ENCODE measurements at places on chromosomes 4 and X.

DNA sequence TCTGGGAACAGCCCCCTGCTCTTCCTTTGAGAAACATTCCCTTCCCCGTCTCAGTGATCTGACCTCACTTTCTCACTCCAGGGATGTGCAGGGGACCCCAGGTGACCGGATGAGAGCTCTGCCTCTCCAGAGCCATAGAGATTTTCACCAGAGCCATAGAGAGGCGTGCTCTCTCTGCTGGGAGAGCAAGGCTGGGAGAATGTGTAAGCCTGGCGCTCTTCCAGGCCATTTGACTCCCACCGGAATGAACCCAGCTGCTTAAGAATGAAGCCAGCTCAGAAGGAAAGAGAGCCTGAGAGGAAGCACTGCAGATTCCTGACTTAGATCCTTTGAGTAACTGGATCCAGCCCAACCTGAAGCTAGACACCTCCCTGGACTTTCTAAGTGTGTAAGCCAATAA is 106.4 kb downstream of the DHX15 start:
- peak; percentile 52 for DNase-seq

- no peak for DNase-seq
Measured at GRCh38 chr4:82989575-82990429, 20.8 kb downstream of the LIN54 start.

DNA sequence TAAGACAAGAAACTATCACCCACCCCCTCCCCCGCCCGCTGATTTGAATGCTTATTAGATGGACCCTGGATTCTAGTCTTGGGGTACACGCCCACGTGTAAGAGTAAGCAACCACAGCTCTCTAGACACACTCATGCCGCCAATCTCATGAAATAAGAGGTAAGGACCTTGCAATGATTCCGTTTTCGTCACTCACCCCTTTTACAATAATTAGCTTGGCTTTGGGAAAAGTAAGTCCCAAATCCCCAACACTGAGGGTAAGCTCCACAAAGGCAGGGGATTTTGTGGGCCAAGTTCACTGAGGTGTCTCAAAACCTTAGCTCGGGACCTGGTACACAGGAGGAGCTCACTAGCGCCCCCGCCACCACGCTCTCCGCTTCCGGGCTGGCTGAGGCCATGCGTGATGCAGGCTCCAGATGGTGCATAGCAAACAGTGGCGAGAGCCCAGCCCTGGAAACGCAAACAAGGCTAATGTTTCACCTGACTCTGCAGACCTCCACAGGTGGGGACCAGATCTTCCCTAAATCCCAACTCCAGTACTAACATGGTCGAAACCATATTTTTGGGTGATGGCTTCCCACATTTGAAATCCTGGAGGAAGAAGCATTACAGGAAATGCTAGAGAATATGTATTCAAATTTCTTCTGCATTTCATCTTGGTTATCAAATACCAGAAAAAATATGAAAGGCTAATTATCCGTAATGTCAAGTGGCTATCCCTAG is 4.1 kb downstream of the PLAC8 start:
- peak; percentile 81 for DNase-seq

DNA sequence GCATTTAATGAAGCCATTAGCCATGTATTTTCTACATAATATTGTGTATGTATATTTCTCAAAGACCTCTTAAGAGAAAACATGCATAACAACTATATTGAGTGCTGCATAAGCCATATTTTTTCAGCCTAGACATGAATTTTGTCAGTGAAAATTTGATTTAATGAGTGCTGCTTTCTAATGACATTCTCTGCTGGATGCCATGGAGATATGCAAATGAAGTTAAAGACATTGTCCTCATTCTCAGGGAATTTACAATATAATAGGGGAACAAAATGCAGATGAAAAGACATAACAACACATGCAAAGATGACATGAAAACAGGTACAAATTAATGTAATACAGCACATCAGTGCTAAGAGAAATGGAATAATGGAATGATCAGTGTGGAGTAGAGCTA is 118.7 kb downstream of the ATOH1 start:
- no peak for DNase-seq

- no peak for DNase-seq
Measured at GRCh38 chrX:153440556-153441135, 5.2 kb downstream of the TREX2 start.

GRCh38 chr4:183905593-183906488 is 734 bp downstream of the STOX2 start:
- DNase-seq = peak; percentile 67

DNA sequence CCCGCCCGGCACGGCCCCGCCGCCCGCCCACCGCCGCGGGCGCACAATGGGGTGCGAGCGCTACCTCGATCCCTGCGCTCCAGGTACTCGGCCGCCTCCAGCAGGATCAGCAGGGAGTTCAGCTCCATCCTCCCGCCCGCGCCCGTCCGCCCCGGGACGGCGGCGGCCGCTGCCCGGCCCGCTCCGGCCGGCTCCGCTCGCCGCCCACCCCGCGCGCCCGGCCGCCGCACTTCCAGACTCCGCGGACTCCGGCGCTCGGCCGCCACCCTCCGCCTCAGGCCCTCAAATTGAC is at the start of gene MXD4:
MXD4 (minus strand) TSS at position 257 of the 292 bp plus-strand sequence; CDS start at position 128, 129 bp downstream.
- DNase-seq = no peak

- DNase-seq = no peak
Measured at GRCh38 chr4:610411-611261, 14.7 kb upstream of the PDE6B start.

- no peak for DNase-seq
Measured at GRCh38 chr4:62402088-62402806, 1202.1 kb downstream of the ADGRL3 start.

DNA sequence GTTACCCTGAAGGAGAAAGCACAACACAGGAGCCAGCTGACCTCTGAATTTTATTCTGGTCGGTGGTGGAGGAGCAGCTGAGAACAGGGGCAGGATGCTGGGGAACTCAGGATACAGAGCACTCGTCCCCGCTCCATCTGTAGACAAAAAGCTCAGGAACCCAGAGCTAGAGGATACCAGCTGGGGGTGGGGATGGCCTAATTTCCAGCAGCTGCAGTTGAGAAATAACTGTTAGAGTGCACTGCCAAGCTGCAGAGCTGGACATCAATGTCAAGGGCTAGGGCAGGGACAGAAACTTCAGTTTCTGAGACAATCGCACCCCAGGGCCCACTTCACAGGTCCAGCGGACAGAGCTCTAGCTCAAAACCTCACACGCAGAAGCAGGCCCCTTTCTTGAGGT is 122.1 kb upstream of the GUCY1A1 start:
- no peak for DNase-seq

DNA sequence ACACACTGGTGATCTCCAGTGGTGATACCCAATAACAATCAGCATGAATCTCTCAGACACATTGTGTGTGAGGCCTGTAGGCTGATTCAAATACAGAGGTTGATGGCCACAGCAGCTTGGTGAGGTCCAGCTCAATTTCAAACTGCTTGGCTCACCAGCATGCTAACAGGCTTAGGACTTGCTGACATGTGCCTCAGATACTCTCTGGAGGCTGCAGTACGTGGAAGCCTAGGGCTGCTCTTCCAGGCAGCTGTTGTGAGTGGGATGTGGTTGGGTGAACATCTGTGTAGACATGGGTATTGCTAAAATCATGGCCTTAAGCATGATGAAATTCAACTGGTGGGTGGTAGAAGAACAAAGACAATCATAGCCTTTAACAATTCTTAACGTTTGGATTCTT is 4.3 kb downstream of the CXCL9 start:
- DNase-seq = no peak

DNA sequence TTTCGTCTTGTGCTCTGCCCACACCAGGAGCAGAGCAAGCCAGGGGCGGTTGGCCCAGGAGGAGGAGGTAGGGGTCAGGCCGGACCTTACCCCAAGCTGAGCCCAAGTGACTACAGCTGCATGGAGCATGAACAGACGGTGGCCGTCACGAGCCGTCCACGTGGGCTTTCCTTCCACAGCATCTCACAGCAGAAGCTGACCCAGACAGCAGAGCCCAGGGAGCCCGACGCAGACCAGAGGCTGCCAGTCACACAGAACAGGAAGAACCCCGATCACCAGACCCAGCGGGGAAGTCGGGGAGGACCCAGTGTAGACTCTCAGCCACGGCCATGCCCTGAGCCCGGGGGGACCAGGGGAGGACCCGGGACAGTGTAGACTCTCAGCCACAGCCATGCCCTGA is 58.0 kb downstream of the FAM53A start:
- DNase-seq = no peak

GRCh38 chrX:49053223-49054072 is 5.4 kb upstream of the CCDC120 start:
- DNase-seq = peak; percentile 83

DNA sequence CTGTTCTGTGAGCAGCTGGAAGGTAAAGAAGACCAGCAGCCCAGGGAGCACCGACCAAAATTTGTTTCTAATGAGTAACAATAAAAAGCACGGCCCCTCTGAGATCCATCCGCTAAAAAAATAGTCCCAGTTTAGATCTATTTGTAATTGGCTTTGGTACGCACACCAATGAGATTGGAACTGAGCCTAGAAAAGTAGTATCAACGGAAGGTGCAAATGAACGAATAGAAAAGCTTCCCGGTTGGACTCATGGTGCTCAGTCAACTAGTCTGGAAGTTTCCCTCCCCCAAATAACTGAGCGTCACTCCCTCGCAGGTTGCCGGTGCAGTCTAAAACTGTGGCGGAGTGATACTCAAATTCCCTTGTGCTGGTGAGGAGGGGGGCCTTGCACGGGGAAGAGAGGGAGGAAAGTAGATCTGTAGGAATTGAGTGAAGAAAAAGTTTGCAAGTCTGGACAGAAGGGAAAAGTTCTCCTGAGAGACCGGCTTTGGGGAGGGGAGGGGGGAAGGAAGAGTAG is at the start of gene COL4A5:
COL4A5 (plus strand) TSS at position 413 of the 517 bp plus-strand sequence. CDS start 288 bp downstream, outside the sequence.
- peak; percentile 70 for DNase-seq

- no peak for DNase-seq
Measured at GRCh38 chr4:125390727-125391126, 76.0 kb downstream of the FAT4 start.

GRCh38 chr4:4662230-4662629 is 120.4 kb upstream of the STX18 start:
- DNase-seq = no peak

GRCh38 chr4:98706200-98706813 is 47.9 kb upstream of the TSPAN5 start:
- DNase-seq = no peak

GRCh38 chr4:178752954-178753525 is 1310.8 kb upstream of the AGA start:
- no peak for DNase-seq

DNA sequence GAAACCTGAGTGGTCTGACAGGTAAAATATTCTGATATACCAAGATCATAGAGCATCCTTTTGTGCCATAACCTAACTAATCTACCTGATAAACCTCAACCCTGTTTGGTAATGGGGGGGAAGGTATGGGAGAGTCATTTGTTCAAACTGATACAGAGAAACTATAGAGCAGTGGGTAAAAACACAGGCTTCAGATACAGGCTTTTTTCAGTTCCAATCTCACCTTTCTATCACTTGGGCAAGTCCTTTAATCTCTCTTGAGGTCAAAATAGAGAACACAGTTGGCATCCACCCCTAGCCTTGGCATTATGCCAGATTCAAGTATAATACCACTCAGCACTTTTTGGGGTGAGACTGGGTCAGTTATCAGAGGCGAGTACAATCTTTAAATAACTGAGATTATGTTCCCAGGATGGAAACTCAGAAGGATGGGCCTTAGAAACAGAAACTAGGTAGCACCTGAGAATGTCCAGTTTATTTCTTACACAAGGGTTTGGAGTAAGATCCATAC is 880 bp upstream of the ETDC start:
- DNase-seq = no peak

GRCh38 chrX:111928456-111928855 is 52.5 kb downstream of the TRPC5OS start:
- DNase-seq = no peak

DNA sequence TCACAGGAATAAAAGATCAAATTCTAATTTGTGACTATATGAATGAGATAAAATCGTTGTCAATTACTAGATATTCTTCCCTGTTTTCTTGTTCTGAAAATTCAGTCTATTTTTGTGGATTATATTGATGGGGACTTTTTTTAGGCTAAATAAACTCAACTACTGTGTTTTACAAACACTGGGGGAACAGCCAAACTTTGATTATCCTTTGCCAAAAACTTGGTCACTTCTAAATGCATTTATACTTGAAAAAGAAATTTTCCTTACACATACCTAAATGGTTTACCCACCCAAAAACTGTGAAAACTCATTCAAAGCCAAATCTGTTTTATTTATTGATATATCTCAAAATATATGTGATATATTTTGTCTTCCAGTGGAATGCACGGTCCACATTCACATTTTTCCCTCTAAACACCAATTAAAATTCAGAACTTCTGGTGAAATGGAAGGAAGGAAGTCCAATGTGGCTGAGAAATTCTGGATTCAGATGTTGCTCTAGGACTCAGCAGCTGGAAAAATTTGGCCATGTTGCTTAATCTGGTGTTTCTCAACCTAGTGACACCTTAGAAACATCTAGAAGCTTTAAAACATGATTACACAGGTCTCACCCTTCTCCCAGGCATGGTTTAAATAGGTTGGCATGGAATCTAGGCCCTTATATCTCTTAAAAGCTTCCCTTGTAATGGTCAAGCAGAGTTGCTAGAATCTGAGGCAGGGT is 28.6 kb upstream of the ARHGAP24 start:
- no peak for DNase-seq

DNA sequence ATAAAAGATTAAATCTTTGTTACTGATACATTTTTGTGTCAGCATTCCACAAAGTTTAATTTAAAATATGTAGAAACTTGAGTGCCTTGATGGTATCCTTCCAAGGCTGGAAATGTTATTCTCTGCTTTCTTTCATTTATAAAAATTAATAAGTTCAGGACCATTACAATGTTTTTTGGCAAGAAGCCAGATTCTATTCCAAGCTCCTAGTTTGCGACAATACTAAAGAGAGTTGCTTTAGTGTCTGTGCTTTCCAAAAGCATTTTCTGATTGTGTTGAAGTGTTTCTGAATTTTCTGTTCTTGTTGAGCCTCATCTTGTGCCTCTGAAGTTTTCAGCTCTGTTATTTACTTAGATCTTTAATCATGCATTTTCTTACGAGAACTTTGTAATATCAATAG is 516.2 kb downstream of the KCTD8 start:
- DNase-seq = no peak

DNA sequence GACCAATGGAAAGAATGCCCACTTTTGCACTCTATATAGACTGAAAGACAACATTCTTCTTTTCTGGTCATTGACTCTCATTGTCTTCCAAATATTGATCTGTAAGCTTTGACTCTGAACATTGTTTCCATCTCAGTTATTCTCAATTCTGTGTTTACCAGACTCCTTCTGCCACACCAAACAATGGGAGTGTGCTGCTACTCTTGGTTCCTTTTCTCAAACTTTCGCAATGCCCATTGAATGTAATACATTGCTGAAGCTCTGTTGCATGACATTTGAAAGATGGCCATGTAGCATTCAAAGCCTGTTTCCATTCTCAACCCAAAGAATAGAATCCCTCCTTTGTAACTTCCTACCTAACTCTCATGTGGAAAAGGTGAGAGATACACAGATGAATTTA is 136.2 kb downstream of the BTC start:
- no peak for DNase-seq

Data from left hindlimb (tissue), 1 donor.